NCI-H1694 treated with DMSO at 0.1 percent for 48 hours (cell line): ENCODE measurements at places on chromosomes 3 and 15.

- no peak for DNase-seq
These were observed 5.5 kb downstream of the ZNF35 start for GRCh38 chr3:44654039-44654438.

- DNase-seq = no peak
These were observed 81.6 kb upstream of the CHMP2B start for GRCh38 chr3:87145553-87145952.

GRCh38 chr3:116929505-116930222 is 220.1 kb downstream of the TUSC7 start:
- no peak for DNase-seq

GRCh38 chr15:51077221-51078153 is 17.2 kb downstream of the TNFAIP8L3 start:
- no peak for DNase-seq

GRCh38 chr15:47696351-47696750 is 21.0 kb upstream of the SEMA6D start:
- DNase-seq = no peak

DNA sequence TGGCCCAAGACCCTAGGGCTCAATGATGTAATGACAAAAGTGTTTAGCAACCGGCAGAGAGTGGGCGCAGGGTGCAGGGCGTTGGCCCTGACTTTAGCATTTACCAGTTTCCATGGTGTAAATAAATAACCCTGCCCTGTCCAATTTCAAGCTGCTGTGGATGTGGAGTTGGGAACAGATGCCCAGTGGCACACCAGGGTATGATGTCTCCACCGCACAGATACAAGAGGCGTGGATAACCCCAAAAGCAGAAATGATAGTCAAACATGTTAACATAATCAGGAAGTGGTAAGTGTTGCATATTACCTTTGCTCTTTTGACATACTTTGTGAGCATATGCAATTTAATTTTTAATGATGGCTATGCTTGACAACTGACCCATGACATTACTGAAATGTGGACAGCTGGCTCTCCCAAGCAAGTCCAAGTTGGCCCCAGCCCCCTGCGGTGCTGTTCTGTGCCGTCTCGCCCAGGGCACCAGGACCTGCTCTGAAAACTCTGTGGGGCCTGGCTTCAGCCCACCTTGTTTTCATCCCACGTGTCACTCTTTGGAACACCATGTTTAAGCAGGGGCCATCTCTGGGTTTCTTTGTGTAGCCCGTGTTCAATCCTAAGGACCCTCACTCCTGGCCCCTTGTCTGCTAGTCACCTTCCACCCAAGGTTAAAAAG is 10.8 kb upstream of the ANPEP start:
- no peak for DNase-seq

GRCh38 chr3:181886676-181887075 is 175.0 kb downstream of the SOX2 start:
- no peak for DNase-seq
